ENCODE measurements at places on chromosomes 11 and 22.
A peak's percentile ranks its signal among the peaks of the same experiment; 100 is the strongest.

- no peak for DNase-seq
These were observed 47.5 kb upstream of the ME3 start for GRCh38 chr11:86719781-86720463.

GRCh38 chr11:1292644-1293618, 16.5 kb downstream of the TOLLIP start:
- DNase-seq: no peak

GRCh38 chr11:74524978-74525377, 31.5 kb upstream of the LIPT2 start:
- no peak for DNase-seq

- DNase-seq: no peak
These were observed 409 bp downstream of the SMC1B start for GRCh38 chr22:45413013-45413367.

DNA sequence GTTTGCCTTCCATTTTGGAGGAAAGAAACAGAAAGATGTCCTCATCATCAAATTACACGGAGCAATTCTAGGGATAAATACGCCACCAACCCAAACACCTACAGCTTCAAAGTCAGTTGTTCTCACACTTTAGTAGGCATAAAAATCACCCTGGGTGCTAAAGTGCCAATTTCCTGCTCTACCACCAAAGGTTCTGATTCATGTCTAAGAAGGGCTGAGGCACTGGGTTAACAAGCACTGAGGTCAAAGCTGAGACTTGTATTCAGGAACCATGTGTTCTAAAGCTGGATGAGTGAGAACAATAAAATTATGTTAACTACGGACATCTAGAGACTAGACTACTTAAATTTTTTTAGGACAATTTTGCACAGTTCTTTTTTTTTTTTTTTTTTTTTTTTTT, 127.6 kb downstream of the MPPED2 start:
- no peak for DNase-seq

DNA sequence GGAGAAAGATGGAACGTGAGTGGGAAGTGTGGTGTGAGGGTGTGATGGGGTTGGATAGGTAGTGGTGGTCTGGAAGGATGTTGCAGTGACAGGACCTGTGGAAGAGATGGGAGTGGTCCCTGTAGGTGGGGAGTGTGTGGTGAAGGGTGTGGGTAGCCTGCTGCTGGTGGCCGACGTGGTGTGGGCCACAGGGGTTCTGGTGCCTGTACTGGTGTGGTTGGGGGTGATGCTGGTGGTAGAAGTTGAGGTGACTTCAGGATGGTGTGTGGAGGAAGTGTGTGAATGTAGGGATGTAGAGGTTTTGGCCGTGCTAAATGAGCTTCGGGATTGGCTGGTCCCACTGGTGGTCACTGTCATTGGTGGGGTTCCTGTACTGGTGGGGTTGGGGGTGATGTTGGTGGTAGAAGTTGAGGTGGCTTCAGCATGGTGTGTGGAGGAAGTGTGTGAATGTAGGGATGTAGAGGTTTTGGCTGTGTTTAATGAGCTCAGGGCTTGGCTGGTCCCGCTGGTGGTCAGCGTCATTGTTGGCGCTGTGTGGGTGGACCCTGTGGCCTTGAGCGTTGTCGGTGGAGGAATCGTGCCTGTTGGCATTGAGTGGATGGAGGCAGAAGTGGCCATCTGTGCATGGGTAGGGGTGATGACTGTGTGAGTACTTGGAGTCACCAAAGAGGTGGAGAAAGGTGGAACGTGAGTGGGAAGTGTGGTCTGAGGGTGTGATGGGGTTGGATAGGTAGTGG, 19.1 kb downstream of the MUC6 start:
- DNase-seq: no peak

DNA sequence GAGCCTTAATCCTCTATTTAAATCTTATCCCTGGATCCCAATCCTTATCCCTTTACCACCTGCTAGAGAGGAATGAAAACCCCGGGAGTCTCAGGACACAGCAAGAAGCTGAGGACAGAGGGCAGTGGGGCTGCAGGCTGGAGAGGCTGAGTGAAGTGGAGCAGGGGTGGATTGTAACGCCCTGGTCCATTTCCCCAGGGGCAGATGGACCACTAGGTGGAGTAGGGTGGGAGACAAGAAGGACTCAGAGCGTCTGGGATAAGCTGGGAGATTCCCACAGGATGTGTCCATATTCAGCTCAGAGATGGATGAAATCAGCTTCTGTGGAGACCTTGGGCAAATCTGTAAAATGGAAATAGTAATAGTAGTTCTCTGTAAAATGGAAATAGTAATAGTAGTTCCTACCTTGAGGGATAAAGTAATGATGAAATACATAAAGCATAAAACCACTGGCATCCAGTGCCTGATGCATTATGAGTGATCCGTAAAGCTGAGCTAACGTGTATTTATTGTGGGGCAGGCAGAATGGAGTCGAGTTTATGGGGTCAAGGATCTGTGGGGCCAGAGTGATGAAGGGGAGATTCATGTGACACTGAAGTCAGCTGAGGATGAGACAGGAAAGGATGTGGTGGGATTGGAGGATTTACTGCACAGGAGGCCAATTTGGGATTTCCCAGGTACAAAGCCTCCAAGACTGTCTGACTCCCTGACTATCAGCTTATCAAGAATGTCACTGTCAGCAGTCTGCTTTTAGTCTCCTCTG, 1.9 kb upstream of the ROBO4 start:
- DNase-seq: no peak

DNA sequence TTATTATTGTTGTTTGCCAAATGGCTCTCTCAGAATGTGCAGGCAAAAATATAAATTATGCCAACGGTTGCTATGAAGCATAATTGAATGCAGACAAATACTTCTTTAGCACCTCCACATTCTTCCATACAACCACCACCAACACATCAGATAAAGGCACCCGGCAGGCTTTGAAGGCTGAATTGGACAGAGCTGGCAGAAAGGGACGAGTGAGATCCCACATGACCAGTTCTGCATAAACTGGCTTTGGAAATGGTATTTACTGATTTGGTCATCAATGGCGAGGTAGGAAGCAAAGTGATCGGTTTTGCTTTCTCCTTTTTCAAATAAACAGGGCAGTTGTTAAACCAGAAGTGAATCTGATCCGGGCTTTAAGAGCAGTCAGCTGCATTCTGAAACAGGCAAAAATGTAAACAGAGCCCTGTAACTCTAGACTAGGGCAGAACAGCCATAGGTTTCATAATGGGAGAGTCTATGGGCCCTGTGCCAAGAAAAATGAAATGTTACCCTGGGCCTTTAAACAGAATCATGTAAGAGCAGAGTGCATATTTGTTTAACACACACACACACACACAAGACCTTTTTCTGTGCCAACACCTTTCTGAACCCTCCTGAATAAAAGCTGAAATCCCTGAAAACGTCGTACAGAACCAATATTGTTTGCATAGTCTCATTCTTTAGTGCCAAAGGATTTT, 97.7 kb downstream of the MPPED2 start:
- DNase-seq: peak; percentile 81

- DNase-seq: no peak
These were observed 13.4 kb downstream of the SAMM50 start for GRCh38 chr22:43968614-43969013.

- no peak for DNase-seq
These were observed 203.5 kb upstream of the E2F8 start for GRCh38 chr11:19444231-19444630.

DNA sequence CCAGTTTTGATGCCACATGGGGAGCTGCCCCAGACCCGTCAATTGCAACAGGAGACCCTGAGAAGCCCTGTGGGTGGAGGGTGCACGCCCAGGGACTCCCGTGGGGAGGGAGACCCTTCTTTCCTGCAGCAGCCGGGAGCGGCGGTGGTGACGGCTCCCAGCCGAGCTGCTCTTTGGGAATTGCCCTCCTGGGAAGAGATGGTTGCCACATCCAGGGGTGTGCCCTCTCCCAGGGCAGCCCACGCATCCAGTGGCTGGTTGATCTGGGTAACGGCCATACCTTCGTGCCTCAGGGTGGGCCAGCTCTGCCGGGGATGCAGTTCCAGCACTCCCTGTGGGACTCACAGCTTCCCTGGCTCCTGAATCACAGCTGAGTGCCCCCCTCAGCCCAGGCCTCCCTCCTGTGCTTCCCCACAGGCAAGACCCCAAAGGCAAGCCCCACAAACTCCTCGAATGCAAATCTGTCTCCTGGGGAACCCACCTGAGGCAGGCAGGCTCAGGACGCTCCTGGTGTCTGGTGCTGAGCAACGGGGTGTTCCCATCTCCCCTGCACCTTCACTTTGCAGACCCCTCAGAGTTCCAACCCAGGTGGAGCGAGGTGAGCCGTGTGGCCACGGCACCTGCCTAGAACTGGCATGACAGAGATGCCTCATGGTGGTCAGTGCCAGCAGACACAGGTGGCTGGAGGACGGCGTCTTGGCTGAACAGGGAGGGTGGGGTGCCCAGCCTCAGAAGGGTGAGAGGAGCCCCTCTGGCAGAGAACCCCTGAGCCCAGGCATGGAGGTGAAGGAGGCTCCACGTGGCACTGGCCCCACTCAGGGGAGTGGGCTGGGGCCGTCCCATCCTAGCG, 1027.4 kb downstream of the BRD1 start:
- no peak for DNase-seq

- DNase-seq: no peak
These were observed 38.3 kb downstream of the RAB30 start for GRCh38 chr11:83033371-83033770.

DNA sequence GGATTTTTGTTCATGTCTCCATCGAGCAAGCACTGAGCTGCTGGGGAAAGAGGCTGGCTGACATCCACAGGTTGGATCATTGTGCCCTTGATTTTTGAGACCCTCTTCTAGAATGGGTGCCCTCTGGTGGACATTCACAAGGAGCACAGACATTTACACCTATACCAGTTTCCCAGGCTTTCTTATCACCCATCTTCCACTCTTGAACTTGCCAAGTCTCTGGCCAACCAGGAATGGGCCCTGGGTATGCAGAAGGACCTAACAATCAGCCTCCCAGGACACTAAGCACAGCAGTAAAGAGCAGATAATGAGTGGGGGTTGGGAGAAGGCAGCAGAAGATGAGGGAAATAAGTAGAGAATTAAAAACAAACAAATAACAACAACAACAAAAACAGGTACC, 5.7 kb upstream of the INTS4 start:
- peak; percentile 33 for DNase-seq

DNA sequence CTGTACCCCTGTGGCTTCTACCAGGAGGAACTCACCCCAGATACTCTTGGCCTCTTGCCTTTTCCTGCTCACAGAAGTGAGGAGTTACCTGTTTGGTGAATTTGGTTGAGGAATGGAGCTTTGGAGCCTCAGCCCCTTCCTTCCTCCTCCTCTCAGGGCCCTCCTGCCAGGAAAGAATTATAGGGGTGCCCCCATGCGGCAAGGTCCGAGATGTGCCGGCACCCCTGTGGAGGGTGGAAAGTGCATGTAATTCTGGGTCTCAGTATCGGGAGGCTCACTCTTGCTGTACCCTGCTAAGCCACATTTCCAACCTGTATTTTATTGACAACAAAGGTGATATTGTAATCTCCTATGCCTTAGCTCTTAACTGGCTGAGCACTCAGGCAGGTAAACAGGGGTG, 13.7 kb upstream of the IGSF22 start:
- no peak for DNase-seq

GRCh38 chr11:116651098-116651736, 121.6 kb downstream of the BUD13 start:
- no peak for DNase-seq

DNA sequence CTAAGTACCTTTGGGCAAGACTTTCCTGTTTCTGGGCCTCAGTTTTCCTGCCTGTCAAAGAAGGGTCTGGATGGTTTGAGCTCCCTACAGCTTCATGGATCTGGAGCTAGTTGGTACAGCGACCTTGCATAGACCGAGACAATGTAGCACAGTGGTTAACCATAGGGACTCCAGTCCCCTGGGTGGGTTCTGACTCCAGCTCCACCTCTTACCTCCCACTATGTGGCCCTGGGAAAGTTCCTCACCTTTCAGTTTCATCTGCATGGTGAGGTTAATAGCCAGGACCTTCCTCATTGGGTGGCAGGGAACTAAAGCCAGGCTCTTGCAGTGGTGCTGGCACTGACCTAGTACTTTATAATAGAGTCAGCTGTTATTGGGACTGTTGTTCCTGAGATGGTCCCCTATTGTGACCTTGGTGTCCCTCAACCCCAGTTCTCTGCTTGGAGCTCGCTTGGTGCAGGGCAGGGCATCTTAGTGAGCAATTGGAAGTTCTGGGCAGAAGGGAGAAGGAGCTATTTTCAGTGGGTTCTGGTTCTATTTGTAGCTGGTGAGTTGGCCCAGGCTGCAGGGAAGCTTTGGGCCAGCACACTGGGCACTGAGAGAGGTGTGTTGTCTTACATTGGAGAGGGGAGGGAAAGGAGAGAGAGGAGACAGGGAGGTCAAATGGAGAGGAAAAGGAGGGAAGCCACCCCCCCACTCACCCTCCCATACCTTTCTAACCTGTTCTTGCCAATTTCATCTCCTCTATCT, 10.7 kb upstream of the MTMR3 start:
- no peak for DNase-seq

- no peak for DNase-seq
These were observed 42.0 kb upstream of the TTC36 start for GRCh38 chr11:118485273-118485672.

DNA sequence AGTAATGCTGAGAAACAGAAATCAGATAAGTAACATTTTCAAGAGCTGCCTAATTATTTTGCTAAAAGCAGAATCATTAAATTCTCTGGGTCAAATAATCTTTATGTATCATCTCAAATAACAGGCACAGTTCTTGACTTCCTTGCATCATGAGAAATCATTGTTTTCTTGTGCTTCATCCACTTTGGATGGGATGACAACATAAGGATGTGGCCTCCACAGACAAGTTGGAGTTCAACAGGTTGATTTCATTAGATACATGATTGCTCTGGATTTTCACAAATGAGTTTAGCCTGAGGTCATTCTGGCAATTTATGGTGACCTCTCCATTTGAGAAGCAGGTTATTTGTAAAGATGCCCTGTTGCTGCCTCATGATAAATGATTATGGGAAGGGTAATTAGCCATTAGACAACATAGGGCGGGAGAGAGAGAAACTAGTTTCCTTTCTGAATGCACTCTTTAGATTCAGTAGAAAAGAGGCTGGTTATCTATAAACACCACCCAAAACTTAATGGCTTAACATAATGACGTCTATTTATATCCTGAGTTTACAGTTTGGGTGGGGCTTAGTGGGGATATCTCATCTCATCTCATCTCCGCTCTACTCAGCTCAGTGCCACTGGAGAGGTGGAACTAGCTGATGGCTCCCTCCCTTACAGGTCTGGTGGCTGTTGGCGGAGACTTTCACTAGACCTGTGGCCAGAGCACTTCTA, 35.0 kb upstream of the ADORA2A start:
- DNase-seq: no peak

DNA sequence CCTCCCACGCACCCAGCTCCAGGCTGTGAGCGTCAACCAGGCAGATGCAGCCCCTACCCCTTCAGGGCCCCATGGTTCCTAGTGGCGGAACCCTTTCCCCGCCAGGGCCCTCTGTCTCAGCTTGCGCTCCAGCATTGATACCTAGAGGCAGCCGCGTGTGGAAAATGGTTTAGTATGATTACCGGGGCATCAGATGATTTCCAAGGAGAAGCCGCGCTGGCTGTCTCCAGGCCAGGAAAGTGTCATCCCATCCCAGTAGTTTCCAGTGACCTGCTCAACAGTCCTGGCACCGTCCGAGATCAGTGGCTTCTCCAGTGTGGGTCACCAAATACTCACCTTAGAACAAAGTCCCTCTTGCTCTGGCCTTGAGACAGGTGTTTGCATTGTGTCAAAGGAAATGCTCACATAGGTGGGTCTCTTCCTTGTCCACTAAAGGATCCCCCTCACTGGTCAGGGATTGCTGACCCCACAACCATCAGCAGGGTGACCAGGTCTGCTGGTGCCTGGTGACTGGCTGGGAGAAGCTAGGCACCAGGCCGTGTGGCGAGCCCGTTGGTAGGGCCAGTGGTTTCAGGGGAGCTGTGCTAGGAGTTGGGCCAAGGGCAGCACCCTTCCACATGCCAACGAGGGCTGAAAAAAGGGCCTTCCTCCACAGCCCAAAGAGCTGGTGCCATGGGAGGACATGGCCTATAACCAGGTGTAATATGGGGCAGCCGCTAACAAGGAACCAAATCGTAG, 109.4 kb downstream of the MORC2 start:
- DNase-seq: no peak
